Stimulated activated CD8-positive, alpha-beta memory T cell treated with anti-CD3 and anti-CD28 coated beads, Interleukin-7, amount 100 ng/mL, for 1 hour (primary cell): ENCODE measurements at places on chromosomes 3 and 15.

- no peak for DNase-seq
Observed at GRCh38 chr3:82085356-82085755, 323.9 kb upstream of the GBE1 start.

- DNase-seq: no peak
Observed at GRCh38 chr3:15479400-15480224, 41.9 kb downstream of the COLQ start.

GRCh38 chr3:128247666-128248409 is 94.6 kb downstream of the EEFSEC start:
- no peak for DNase-seq

GRCh38 chr15:74794970-74795349 is 13.1 kb downstream of the CSK start:
- no peak for DNase-seq

DNA sequence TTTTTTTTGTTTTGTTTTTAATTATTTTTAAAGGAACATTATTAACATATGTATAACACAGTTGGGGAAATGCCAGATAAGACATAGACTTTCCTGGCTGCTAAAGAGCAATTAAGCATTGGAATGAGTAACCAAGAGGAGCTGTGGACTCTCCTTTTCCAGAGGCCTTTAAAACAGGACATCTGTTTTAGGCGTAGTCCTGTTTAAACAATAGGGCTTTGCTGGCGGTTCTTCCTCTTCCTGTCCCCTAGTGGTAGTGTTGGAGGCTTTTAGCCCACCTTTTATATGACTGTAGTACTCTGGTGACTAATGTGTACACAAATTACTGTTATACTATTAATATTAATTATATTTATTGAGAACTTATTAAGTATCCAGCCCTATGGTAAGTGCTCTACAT is 81.9 kb downstream of the PPARG start:
- no peak for DNase-seq

DNA sequence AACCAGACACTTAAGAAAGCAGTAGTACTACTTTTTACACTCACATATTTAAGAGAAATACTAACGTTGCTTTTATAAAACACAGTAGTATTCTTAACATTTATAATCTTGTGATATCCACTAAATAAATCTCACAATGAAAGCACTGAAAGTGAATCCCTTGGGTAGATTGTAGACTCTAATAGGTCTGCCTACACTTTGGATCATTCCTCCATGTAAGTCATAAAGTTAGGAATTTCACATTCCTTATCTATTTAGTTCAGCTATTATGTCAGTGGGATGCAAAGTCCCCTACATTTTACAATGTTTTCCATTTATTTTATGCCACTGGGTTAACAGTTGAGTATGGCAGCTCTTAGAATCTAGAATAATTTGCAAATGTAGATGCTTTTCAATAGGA is 330.7 kb downstream of the LSAMP start:
- DNase-seq: no peak

GRCh38 chr3:50275996-50276761 is 2.7 kb upstream of the LSMEM2 start:
- no peak for DNase-seq

GRCh38 chr15:92880796-92881195 is 19.3 kb upstream of the CHD2 start:
- no peak for DNase-seq

DNA sequence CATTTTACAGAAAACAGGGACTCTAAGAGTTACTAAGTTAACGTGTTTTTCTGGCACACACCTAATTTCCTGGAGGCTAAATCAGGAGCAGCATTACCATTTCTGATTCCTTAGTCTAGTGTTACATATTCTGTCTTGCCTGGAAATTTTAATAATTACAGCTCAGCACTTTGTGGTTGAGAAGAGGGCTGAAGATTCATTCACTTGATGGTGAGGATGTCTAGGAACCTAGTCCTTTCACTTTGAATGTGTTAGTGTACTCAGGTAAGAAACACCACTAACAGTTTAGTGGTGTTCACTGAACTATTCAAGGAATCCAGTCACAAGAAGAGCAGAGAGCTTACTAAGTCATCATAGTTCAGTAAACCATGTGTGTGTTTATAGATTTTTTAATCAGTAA is 102.8 kb downstream of the STT3B start:
- no peak for DNase-seq

DNA sequence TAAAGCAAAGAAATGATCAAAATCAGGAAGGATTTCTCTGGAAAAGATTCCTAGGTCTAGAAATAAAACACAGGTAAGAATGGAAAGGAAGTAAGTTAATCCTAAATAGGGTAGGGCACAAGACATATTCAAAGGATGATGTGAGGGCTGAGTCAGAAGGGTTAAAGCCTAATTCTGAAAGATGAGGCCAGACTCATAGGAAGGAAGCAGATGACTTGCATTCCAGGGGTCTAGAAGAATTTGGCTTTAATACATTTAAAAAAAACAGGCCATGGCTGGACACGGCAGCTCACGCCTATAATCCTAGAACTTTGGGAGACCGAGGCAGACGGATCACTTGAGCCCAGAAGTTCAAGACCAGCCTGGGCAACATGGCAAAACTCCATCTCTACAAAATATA is 3.2 kb downstream of the SSR3 start:
- DNase-seq: no peak

- no peak for DNase-seq
Observed at GRCh38 chr15:85010071-85010385, 28.4 kb downstream of the PDE8A start.

DNA sequence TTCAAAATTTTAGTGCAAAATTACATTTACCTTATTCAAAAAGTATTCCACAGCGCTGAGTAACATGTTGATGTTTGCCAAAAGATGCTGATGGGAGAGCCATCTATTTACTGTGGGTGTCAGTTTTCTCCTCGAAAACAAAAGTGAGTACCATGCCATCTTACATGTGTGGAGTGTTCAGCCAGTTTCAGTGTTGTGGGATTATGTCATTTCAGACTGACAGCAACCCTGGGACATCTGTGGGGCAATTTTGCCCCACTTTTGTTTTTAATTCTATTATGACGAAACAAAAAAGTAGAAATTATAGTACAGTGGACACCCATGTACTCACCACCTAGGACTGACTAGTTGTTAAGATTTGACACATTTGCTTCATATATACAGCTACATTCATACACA is 19.6 kb downstream of the SLCO3A1 start:
- DNase-seq: no peak
